ENCODE measurements at places on chromosomes 1 and 21.
A peak's percentile ranks its signal among the peaks of the same experiment; 100 is the strongest.

- DNase-seq, result no peak
These were observed 9.6 kb downstream of the BCAR3 start for GRCh38 chr1:93672069-93672468.

DNA sequence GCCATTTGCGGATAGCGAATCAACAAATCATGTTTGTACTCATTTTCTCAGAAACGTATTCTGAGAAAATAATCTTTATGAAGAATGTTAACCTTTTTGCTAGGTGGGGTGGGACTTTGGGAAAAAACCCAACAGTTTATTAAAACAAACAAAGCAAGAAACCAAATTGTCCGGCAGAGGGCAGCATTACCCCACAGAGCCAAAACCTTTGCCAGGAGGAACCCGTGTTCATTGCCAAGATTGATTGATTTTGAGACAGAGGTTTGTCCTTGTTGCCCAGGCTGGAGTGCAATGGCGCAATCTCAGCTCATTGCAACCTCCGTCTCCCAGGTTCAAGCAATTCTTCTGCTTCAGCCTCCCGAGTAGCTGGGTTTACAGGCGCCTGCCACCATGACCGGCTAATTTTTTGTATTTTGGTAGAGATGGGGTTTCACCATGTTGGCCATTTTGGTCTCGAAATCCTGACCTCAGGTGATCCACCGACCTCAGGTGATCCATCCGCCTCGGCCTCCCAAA lies 70.8 kb upstream of the RHOU start:
- DNase-seq, result peak; percentile 65

DNA sequence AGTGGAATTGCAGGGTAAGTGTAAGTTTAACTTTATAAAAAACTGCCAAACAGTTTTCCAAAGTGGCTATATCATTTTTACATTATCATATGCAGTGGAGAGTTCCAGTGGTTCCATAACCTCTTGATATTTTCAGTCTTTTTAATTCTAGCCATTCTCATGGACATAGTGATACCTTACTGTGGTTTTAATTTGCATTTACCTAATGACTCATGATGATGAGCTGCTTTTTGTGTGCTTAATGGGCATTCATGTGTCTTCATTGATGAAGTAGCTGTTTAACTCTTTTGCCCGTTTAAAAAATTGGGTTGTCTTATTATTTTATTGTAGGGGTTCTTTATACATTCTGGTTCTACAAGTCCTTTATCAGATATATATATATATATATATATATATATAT lies 29.4 kb downstream of the SNX27 start:
- DNase-seq, result no peak

DNA sequence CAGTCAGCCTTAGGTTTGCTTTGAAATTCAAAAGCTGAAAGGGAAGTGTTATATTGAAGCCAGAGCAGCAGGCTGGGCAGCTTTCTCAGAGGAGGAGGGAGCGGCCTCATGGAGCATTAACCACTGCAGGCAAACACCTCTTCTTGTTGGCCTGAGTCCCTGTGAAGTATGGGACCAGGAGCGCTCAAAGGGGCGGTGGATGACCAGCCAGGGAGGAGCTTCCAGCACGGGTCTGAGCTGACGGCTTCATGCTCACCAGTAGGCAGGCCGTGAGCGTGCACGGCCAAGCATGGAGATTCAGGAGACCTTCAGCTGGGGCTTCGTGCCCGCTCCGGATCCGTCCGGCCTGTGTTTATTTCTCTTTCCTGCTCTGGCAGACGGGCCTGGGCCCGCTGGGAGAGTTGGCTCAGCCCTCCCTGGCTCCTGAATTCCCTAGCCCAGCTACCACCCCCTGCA lies 245.2 kb downstream of the TRABD2B start:
- no peak for DNase-seq

DNA sequence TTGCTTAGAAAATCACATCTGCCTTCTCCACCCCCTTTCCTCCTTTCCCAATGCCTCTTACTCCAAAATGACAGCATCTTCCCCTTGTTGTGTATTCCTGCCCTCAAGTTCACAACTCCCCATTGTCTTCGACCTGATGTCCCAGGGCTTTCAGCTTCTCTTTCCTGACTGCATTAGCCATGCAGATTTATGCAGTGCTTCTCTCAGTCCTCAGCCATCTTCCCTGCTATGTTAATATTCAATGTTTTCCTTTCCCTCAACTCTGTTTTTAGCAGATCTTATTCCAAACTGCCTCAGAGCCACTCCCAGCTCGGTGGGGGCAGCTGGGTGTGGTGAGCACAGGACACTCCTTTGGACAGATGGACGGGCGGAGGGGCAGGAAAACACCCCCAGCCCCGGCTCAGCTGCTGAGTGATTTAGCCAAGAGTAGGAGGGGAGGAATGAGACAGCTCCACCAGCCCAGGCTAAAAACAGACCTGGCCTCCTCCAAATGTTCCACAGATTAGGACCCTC lies 71.0 kb downstream of the CD2 start:
- no peak for DNase-seq

Measured in HL-60 (cell line).